ENCODE measurements at places on chromosomes 11 and 22. TPM values are rescaled to one million over a fixed set of nuclear protein-coding genes. Genes with fewer than 3 reads are reported as not detected.

DNA sequence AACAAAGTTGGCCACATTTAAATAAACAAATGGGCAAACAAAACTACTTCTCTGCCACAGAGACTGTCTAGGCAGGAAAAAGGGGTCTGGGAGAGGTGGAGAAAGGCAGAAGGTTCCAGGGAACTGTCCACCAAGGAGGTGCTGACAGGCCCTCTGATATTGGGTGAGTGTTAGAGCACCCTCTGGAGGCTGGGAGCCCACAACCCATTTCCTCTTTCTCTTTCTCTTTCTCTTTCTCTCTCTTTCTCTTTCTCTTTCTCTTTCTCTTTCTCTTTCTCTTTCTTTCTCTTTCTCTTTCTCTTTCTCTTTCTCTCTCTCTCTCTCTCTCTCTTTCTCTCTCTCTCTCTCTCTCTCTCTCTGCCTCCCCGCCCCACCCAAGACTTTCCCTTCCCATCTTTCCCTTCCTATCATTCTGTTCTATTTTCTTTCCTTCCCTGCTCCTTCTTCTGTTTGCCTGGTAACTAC lies 912.8 kb downstream of the DLG2 start:
- no peak overlapping the region for H3K4me3 ChIP-seq
- H3K27ac ChIP-seq, result no peak overlapping the region
- peak; percentile 71 for DNase-seq

Gene SLC35F2
- 7.8 TPM for polyA plus RNA-seq

GRCh38 chr11:113198972-113199661 lies 115.3 kb upstream of the TTC12 start:
- no peaks in the 10 kb centered on the region for H3K27me3 ChIP-seq
- H3K36me3 ChIP-seq, result no peaks in the 10 kb centered on the region
- no peak for DNase-seq
- no peak overlapping the region for H3K27ac ChIP-seq

- no peaks in the 10 kb centered on the region for H3K4me1 ChIP-seq
- no peaks in the 10 kb centered on the region for H3K36me3 ChIP-seq
- no peaks in the 10 kb centered on the region for H3K27me3 ChIP-seq
- no peak for DNase-seq
- H3K27ac ChIP-seq, result no peak overlapping the region
Observed at GRCh38 chr22:33051960-33052839, 6.0 kb downstream of the SYN3 start.

Gene C11orf86
- not detected for polyA plus RNA-seq

- no peaks in the 10 kb centered on the region for H3K4me1 ChIP-seq
- no peaks in the 10 kb centered on the region for H3K27me3 ChIP-seq
- no peak for DNase-seq
Observed at GRCh38 chr11:93248602-93249001, 50.8 kb upstream of the SLC36A4 start.

DNA sequence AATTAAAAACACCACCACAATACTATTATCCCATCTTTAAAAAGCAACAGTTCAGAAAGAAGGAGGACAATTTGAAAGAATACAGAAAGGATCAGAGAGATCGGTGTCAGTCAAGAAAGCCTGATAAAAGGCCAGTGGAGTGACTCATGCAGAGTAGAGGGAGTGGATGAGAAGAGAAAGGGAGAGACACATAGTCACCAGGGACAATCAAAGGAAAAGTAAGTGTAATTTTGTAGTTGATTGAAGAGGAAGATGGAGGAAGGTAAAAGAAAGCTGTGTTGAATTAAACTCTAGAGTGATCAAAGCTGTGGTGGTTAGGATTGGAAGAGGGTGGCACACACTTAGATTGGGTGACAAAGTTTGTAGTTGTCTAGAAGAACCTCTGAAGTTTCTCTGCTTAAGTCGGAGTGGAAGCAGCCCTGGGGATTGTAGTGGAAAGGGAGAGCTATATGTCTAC lies 14.1 kb downstream of the SPECC1L start:
- H3K27me3 ChIP-seq, result no peaks in the 10 kb centered on the region
- no peak overlapping the region for H3K27ac ChIP-seq
- H3K4me1 ChIP-seq, result peaks cover 5% of the 10 kb centered on the region
- DNase-seq, result no peak

Gene HTR3A
- polyA plus RNA-seq, result 0.29 TPM

DNA sequence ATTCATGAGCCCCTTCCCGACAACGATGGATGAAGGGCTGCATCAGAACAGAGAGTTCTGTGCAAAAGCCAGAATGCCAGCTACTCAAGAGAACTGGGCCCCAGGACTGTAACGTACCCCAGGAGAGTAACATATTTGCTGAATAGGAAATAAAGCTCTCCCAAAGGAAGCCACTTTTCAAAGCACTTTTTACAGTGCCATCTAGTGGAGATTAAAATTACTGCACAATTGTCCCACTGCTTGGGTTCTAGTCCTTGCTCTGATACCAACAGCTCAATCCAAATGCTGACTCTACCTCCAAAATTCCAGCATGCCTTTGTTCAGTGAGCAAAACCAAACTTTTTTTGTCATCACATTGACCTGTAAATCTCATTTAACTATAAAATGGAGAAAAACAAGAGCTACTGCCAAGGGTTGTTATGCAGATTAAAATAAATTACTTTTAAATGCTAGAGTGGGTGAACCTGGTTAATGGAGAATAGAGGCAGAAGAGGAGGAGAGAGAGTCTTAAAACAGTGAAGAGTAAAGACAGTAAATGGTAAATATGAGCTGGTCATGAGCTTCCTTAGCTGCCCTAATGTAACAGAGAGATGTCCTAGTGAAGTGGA lies 87.6 kb upstream of the FSHB start:
- DNase-seq, result no peak
- H3K4me1 ChIP-seq, result no peaks in the 10 kb centered on the region
- H3K36me3 ChIP-seq, result no peaks in the 10 kb centered on the region
- no peak overlapping the region for H3K4me3 ChIP-seq
- no peak overlapping the region for H3K27ac ChIP-seq

DNA sequence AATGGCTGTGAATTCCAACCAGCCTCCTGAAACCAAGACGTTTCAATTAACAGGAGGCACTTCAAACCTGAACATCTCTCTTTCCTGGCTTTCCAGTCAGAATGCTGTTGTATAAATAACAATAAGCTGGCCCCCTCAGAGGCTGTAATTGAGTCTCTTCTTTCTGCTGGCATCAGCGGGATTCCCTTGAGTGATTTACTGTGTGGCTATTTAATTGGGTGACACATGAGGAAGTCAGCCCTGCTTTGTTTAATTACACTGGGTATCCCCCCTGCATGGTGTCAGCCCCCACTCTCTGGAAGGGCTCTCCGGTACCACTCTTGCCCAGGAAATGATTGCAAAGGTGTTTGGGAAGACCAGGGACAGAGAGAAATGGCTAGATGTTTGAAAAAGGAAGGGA lies 101.6 kb downstream of the NTM start:
- H3K27me3 ChIP-seq, result no peaks in the 10 kb centered on the region
- no peaks in the 10 kb centered on the region for H3K4me1 ChIP-seq
- H3K4me3 ChIP-seq, result no peak overlapping the region

- no peak overlapping the region for H3K4me3 ChIP-seq
- DNase-seq, result no peak
- no peak overlapping the region for H3K27ac ChIP-seq
- no peaks in the 10 kb centered on the region for H3K27me3 ChIP-seq
Observed at GRCh38 chr11:46942172-46942571, 5.6 kb downstream of the CSTPP1 start.

Gene CRYBB1
- 0.80 TPM for polyA plus RNA-seq
